ENCODE measurements at places on chromosomes 6 and 20. TPM values are rescaled to one million over a fixed set of nuclear protein-coding genes. Genes with fewer than 3 reads are reported as not detected.

The BNIP5 gene
- not detected for total RNA-seq

- DNase-seq = no peak
These were observed 1.1 kb downstream of the L3MBTL3 start for GRCh38 chr6:130019326-130020072.

- no peak for DNase-seq
These were observed 8.5 kb downstream of the CGAS start for GRCh38 chr6:73443555-73443954.

The TRIM15 gene
- total RNA-seq = not detected

GRCh38 chr6:116010386-116010785 lies 50.3 kb downstream of the FRK start:
- DNase-seq = no peak

GRCh38 chr6:1701668-1702353 lies 92.1 kb downstream of the FOXC1 start:
- no peak for DNase-seq

The CDC40 gene
- total RNA-seq = 17.5 TPM

GRCh38 chr6:54716877-54717276 lies 129.7 kb upstream of the FAM83B start:
- DNase-seq = no peak

The TP53TG5 gene
- total RNA-seq = 0.17 TPM

DNA sequence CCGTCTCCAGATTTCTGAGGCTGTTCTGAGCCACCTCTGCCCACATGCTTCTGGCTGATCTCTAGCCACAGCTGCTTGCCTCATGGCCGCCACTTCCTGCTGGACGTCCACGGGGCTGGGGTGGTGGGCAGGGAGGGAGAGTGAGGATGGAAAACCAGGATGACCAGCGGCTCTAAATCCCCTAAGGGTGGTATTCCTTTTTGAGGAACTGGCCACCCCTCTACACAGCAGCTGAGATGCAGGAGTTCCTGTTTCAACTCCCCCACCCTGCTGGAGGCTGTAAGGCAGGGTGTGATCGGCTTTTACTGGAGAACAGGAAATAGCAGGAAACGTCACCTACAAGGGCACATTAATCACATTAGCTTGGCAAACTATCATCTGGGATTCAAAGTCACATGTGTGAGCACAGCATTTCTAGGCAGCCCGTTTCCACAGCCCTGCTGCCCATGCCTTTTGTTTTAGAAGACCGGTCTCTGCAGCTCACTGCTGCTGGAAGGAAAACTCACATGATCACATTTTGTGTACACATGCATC lies 181.6 kb upstream of the ECI2 start:
- peak; percentile 92 for DNase-seq

- no peak for DNase-seq
These were observed 75.7 kb upstream of the BHLHE23 start for GRCh38 chr20:63082308-63082938.

- DNase-seq = no peak
These were observed 11.4 kb upstream of the IFNGR1 start for GRCh38 chr6:137230547-137230946.

DNA sequence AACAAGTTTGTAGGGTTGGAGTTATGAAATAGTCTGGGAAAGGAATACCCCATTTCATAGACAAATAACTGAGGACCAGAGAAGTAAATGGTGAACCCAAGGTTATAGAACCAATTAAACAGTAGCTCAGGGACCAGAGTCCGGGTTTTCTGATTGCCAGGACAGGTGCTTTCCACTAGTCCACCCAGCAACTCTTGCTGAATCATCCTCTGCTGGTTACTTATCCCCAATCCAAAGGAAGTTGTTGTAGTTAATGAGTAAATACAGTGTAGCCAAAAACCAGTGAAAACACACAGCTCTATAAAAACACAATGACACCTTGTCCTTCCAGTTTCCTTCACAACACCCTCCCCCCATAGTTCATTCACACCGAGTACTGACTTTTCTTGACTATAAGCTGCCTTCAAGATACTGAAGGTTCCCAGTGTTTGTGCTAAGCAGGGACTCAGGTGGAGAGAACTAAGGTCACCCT lies 766 bp upstream of the TINAG start:
- no peak for DNase-seq

GRCh38 chr6:125533710-125534397 lies 215.6 kb upstream of the HEY2 start:
- no peak for DNase-seq

The HTR1E gene
- total RNA-seq = 0.40 TPM

DNA sequence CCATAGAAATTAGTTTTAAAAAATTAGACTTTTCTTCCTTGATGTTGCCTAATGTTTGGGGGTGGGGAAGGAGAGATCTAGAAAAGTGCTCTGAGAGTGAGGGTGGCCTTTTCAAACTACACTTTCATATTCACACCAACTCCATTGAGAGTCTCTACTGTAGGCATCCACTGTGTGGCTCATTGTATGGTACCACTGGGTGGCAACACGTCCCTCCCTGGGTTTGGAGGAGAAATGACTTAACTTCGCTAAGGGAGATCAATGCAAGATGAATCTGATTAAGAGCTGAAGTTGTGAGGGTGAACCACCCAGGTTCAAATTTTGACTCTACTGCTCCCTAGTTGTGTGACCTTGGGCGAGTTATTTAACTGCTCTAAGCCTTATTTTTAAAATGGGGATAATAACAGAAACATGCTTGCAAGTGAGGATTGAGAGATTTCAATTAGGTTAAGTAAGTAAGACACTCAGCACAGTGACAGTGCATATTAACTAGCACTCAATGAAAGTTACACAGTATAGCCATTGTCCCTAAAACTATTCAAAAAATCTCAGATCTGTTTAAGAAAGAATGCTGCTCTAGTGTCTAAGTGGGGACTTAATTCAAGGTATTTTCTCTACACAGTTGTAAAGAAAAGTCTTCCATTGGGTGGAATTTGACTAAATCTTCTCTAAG lies 193.5 kb upstream of the CNR1 start:
- DNase-seq = no peak

The CD93 gene
- total RNA-seq = 24.5 TPM

The MLIP gene
- total RNA-seq = 3.5 TPM

The HDGFL1 gene
- total RNA-seq = not detected

DNA sequence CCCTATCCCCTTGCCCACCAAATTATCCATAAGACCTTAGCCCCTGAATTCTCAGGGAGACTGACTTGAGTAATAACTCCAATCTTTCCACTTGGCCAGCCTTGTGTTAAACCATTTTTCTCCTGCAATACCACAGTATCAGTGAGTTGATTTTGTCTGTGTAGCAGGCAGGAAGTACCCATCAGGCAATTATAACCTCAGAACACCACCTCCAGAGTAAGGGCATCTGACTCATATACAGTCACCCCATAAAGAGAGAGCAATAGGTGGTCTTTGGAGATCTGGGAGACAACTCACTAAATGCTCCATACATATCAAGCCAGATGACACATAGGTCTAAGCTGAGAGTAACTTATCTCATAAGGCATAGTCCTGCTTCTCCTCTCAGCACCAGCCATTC lies 83.7 kb downstream of the FILIP1 start:
- no peak for DNase-seq

DNA sequence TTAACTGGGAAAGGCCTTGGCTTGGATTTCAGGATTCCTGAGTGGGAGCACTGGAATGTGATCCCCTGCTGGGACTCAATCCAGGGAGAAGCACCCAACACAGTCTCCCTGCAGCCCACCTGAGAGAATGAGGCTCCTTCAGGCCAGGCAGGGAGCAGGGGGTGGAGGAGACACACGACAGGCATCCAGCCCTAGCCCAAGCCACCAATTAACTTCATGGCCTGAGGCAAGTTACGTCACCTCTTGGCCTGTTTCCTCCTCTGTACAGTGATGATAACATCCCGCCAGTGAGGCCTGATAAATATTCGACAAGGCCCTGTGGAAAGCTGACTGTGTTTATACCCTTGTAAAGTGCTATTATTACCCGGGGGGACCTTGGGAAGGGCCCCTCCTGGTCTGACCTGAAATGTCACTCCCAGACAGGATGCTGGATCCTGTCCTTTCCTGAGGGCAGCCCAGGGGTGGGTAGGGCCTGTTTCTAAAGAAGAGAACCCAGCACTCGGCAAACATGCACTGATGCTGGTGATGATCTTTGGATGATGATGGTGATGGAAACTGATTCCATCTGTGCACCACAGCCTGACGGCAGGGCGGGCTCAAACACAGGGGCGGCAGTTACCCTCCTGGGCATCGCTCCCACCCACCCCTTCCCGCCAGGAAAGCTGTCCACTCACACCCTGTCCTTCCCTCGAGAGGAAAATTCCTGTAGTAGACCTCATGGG lies 12.4 kb downstream of the FRS3 start:
- no peak for DNase-seq

DNA sequence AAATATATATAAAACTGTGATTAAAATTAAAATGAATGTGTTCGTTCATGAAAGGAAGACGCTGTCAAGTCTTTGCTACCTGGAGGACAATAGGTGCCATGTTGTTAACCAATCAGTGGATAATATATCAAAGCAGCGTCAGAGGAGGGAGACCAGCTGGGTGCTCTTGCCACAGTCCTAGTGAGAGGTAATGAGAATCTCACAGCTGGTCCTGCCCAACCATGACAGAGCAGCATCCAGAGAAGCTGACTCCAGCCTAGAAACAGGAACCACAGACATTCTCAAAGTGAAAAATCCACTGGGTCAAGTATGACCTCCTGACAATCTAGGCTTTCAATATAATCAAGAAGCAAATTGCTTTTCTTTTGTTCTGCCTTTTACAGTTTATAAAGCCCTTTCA lies 94.5 kb upstream of the LRFN2 start:
- no peak for DNase-seq

DNA sequence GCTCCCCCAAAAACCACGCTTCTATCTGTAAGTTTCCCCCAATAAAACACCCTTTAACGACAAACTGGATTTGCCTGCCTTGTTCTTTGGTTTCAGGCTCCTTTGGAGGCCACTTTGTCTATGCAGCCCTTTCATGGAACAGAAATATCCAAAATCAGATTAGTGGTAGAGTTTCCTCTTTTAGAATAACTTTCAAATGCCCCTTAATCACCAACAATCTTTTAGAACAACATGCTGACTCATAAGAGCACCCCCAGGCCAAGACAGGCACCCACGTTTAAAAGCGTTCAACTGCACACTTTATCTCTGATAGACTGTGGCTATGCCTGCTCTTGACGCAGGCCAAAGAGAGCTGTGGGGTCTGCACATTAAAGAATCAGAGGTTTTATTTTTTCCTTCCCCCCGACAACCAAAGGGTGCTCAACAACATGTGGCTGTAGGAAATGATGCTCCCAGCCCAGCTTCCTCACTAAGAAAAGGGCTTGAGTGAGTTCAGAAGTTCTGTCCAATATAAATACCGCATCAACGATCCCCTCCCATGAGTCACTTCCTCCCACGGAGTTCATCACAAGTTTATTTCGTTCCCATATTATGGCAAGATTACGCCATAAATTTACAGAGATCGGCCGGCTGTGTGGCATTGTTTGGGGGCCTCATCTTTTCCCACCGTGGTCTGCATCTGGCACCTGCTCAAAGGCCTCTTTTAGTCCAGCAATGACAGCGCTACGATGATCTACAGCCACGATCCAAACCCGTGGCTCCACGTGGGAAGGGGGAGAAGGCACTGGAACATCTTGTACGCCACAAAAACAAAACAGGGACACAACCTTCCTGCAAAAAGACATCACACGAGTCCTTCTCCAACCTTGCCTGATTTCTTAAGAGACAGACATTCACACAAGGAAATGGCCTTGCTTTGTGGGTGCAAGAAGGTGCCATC lies 88.8 kb upstream of the NFATC2 start:
- peak; percentile 93 for DNase-seq

DNA sequence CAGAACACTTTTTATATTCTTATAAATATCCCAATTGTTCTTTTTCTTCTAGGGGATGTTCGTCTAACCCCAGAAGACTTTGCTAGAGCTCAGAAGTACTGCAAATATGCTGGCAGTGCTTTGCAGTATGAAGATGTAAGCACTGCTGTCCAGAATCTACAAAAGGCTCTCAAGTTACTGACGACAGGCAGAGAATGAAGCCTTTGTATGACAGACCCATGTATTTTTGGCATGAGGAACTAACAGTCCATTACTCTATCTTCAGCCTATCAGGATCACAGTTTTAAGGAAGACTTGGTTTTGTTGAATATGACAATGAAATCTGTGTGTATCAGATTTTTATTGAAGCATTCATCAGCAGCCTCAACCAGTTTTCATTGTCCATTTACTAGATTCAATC lies 71.4 kb downstream of the VTA1 start:
- no peak for DNase-seq

- no peak for DNase-seq
These were observed 4.2 kb downstream of the TRIM10 start for GRCh38 chr6:30156774-30157173.

GRCh38 chr6:31930962-31931361 lies 3.4 kb downstream of the C2 start:
- DNase-seq = no peak

GRCh38 chr6:38099221-38099620 lies 279.7 kb downstream of the ZFAND3 start:
- no peak for DNase-seq

- no peak for DNase-seq
These were observed 74.0 kb downstream of the NDUFAF5 start for GRCh38 chr20:13858871-13859270.

DNA sequence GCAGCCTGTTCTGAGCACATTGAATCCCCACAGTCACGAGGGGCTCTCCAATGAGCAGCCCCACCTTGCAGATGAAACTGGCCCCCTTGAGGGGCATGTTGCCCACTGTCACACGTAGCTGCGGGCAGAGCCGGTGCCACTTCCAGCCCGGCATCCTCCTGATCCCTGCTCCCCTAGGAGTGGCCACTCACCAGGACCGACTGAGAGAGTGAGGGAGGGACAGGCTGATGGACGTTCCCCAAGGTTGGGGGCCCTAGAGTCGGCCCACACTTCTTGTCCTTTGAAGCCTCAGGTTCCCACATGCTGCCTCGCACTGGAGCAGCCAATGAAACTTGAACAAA lies 10.5 kb downstream of the ENTPD6 start:
- no peak for DNase-seq

The PLCB1 gene
- 79.4 TPM for total RNA-seq

The FAM217B gene
- total RNA-seq = 11.7 TPM

DNA sequence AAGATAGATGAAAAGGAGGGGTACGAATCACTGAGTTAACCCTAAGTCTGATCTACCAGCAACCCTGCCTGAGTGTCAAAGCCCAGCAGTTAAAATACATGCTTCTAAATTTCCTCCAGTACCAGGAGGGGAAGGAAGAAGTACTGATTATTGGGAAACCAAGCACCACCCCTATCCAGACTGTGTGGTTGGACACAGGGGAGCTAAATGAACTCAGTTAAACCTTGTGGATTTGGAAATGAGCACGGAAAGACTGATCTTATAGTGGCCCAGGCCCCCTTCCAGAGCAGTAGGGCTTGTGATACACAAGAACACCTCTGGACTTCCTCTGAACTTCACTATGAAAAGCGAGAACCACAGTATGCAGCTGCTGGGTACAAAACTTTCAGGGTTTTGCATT lies 585.6 kb downstream of the MAFB start:
- DNase-seq = no peak
